ENCODE measurements at places on chromosomes 5 and 9.

- no peak for DNase-seq
Observed at GRCh38 chr5:1423901-1424603, 21.2 kb downstream of the SLC6A3 start.

DNA sequence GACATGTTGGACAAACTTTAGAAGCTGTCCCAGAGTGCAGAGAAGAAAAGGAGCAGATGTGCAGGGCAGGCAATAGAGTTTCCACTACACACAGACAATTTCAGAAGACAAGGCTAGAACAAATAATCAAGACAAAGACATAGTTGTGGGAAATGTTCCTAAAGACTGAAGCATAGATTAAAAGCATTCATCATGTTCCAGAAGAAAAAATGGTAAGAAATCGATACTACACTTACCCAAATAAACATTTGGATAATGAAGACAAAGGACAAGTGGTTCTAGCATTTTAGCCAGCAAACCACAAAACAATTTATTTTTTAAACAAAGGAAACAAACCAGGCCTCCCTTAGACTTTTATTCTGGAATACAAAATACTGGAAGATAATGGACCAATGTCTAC is 97.9 kb downstream of the FSTL4 start:
- no peak for DNase-seq

DNA sequence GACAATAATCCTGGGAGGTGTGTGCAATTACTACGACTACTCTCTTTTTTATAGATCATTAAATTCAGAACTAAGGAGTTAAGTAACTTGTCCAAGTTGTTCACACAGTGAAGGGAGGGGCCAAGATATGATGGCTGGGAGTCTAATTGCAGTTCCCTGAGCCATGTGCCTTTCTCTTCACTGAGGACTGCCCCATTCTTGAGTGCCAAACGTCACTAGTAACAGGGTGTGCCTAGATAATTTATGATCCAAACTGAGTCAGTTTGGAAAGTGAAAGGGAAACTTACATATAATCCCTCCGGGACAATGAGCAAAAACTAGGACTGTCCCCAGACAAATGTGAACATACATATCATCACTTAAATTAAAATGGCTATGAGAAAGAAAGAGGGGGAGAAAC is 20.2 kb downstream of the IL7R start:
- no peak for DNase-seq

GRCh38 chr9:101569741-101570501 is 24.8 kb downstream of the PPP3R2 start:
- DNase-seq: no peak

- DNase-seq: no peak
Observed at GRCh38 chr9:38129366-38129765, 60.3 kb upstream of the SHB start.

- DNase-seq: no peak
Observed at GRCh38 chr5:82663225-82663624, 385.1 kb upstream of the RPS23 start.

GRCh38 chr5:142872795-142873194 is 102.6 kb downstream of the ARHGAP26 start:
- DNase-seq: no peak

DNA sequence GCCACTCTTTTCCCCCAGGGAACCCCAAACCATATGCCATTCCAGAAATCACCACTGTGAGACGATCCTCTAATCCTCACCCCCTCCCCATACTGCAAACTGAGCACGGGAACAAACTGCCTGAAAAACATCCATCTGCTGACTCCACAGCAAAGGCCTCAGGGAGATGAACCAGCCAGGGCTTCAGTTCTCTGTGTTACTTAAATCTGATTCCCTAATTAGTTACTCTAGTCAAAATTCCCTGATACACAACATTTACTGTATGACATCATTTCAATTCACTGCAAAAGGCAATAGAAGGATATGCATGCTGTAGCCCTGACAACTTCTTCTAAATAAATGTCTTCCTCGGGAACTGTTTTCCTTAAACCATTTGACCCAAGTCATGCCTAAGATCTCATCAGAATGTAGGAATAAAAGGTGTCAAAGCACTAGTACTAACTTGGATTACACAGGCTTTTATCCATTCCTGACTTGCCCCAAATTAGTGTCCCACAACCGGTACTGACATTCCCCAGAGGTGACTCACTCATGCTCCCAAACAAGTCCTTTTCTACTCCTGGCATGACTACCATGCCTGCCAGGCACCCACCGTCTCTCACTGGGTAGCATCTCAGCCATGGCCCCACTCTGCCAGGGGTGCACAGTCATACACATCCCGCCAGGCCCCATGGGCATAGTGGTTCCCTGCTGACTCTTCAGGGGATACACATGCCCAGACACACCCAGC is 35.0 kb downstream of the MTX3 start:
- DNase-seq: no peak

- DNase-seq: no peak
Observed at GRCh38 chr9:131394464-131395156, 724 bp downstream of the PRRC2B start.

- DNase-seq: no peak
Observed at GRCh38 chr5:173498739-173499470, 117.5 kb downstream of the BOD1 start.

DNA sequence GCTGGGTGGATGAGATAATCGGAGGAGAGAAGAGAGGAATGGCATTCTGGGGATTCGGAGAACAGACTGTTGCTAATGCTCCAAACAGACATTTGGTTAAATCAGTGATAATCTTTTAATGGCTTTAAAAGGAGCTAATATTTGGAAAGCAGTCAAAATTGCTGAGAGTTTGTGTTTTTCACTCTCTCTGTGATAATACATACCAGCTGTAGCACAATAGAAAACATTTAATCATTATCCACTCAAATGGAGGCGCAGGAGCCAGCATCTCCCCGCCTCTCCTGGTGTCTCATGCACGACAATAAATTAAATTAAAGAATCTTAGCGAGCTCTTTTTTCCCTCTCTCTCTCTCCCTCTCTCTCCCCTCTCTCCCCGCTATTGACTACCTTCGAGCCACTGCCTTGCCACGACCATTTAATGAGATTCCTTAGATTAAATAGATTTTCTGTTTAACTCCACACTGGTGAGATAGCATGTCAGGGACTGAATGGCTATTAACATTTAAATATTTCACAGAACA is 268.6 kb upstream of the MVB12B start:
- no peak for DNase-seq

DNA sequence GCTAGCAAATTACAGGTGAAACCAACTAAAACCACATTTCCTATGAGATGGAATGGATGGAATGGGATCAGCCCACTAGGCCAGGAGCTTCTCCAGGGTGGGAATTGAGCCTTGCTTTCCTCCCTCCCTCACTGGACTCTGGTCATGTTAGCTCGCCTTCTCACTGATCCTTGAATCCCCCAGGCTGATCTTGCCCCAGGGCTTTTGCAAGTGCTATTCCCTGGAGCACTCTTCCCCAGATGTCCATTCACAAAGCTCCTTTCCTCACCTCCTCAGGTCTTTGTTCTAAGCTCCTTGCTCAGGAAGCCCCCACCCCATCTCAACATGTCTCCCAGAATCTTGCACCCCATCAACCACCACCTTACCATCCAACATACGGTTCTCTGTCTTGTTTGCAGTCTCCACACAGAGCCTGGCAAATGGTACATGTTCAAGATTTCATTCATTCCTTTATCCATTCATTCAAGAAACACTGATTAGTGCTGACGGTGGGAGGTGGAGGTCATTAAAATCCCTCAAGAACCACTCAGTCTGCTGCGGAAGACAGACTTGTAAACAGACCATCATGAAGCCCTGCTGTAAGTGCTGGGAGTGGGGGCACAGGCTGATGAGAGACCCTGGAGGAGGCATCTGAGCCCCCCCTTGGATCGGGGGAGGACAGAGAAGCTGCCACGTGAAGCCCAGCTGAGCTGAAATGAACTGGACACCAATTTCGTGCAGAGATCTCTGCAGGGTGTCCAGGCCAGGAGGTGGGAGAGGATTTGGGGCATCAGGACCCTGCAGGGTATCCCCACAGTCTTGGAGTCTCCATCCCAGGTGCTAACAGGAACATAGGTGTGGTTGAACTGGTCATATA is 141.7 kb downstream of the BARX1 start:
- DNase-seq: no peak

DNA sequence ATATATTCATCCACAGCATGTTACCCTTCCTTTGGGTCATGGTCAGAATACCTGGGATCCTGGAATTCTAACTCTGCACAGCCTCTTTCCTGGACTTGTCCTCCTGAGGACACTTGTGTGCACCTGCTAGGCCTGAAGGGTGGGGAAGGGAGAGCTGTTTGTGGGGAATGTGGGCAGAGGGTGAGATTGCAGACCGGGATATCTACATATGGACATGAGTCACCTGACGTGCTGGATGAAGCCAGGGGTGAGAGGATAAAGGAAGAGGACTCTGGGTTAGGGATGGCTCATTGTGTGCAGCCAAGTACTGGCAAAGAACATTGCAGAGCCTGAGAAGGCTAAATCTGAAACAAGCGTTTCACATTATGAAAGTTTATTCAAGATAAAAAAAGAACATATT is 241.4 kb upstream of the RPS23 start:
- no peak for DNase-seq

GRCh38 chr5:59007460-59008063 is 424.7 kb downstream of the RAB3C start:
- DNase-seq: no peak

DNA sequence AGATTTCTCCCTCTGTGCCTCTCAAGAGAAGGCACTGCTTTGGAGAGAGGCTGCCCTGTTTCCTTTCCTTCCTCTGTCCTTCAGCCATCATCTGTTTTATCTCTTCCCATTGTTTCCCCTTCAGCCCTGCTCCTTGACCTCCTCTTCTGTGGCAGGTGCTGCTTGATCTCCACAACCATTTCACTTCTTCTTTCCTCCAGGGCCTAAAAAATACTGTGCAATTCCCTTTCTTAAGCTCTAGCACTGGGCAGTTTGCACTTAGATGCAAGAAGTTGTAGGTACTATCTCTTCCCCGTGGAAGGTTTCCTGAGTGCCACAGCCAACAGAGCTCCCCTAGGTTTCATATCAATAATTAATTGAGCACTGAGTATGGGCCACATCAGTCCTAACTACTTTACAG is 8.8 kb upstream of the ADRB2 start:
- DNase-seq: no peak

- no peak for DNase-seq
Observed at GRCh38 chr5:95900383-95900958, 61.2 kb downstream of the ELL2 start.

DNA sequence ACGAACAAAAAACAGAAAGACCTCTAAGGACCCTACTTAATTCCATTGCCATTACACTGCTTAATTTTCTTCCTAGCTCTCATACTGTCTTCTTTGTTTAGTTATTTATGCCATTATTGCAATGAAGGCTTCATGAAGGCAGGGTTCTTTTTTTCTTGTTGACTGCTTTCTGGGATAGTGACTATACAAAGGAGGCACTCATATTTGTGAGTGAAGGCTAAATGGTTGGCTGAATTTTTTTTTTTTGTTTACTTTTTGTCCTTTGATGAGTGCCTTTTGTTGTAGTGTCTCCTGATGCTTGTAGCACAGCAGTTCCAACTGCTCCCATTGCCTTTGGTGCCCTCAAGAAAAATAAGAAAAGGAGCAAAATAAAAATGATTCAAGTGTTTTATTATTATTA is 17.8 kb downstream of the CTNNA1 start:
- DNase-seq: no peak

DNA sequence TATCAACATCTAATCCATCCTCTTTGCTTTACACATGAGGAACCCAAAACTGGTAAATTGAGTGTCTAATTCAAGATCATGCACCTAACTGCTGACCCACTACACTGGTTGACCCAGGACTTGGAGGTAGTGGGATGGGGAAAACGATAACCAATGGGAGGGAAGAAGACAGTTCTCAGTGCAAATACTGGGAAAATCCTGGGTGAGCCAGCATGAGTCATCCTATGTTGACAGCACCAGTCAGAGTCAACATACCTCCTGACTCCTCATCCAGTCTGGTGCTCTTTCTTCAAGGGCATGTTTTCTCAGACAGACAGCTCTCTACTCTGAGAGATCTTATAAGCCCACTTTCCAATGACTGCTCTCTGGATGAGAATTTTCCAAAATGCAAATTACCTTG is 232.8 kb upstream of the PTGER4 start:
- no peak for DNase-seq

GRCh38 chr5:173913686-173914321 is 25.7 kb downstream of the CPEB4 start:
- DNase-seq: no peak

DNA sequence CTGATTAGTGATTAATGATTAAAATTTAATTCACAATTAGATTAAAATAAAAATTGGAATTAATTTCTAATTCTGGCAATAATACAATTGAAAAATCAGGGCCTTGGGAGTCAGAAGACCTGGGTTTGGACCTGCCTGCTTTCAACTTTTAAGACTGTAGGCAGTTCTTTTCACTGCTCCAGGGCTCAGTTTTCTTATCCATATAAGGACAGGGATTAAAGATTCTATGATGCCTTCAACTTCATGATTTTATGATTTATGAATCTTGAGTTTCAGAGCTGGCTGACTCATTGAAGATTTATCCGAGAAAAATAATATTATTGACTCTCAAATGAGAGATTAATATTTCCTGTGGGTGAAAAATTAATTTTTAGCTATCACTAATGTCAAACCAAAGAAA is 208.6 kb upstream of the ANKH start:
- DNase-seq: no peak

GRCh38 chr9:4929917-4930316 is 55.2 kb upstream of the JAK2 start:
- DNase-seq: no peak

- DNase-seq: no peak
Observed at GRCh38 chr9:13140843-13141592, 138.5 kb downstream of the MPDZ start.

DNA sequence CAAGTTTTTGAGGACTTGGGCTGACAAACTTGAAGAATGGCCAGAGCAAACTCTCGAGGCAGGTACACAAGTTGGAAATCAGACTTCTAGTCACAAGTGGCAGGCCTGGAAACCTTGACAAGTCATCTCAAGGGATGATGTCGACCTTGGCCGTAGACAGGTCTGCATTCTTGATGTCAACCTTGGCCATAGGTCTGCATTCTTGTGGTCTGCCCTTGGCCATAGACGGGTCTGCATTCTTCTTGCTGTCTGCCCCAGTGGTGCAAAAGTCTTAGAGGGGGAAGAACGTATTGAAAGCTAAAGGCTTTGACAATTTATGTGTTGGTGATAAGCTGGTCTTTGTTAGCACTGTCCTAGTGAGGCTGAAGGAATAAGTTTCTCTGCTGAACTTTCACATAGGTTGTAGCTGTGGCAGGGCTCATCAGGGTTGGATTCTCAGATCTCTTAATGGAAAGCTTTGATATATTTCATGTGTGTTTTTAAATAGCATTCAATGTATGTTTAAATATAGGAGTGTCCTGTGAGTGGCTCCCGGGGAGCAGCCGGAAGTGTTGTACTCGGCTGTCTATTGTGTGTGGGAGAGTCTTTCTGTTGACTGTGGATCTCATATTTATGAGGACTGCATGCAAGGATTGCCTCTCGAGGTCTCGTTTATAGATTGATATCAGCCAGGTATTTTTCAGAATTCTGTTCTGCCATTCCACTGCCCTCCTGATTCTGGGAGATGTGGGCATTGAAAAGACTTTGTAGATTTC is 27.0 kb downstream of the SUB1 start:
- DNase-seq: no peak

- no peak for DNase-seq
Observed at GRCh38 chr5:119083679-119084078, 12.8 kb downstream of the DMXL1 start.

GRCh38 chr9:123401879-123402513 is 46.0 kb downstream of the CRB2 start:
- DNase-seq: no peak

Data from T-helper 22 cell (primary cell).